ENCODE measurements at places on chromosomes 5 and 9.

DNA sequence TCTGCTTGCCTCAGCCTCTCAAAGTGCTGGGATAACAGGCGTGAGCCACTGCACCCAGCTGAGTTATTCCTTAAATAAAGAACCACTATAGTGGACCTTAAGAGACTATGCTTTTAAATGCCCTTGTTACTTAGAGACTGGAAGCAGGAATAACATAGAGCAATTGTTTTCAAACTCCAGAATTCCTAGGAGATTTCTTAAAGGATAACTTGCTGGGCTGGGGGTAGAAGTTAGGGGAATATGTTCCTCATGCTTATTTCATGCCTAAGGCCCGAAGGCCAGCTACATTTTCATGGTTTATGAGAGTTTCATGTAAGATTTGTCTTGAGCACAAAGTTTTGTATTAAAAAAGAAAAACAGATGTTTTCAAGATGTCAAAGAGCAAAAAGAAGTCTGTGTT, 48.2 kb downstream of the CSNK1A1 start:
- no peak for DNase-seq

GRCh38 chr9:3675946-3676345, 150.1 kb upstream of the RFX3 start:
- no peak for DNase-seq

- peak; percentile 70 for DNase-seq
These were observed 4.8 kb upstream of the DPM2 start for GRCh38 chr9:127942216-127943010.

DNA sequence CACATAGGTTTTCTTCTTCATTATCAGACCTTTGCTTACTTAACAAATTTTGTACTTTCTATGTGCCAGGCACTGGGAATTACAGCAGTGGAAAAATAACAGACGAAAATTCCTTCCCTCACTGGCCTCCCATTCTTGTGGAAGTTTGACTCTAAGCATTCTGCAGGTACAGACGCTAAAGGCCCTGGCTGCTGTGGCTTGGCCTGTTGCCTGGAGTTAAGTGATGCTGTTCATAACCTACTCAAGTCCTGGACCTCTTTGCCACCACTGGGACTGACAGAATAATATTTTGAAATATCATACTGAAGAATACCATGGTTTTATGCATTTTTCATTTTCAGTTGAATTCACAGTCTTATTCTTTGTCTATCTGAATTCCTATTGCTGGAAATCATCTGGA, 97.3 kb upstream of the SPATA31C2 start:
- DNase-seq, result no peak

DNA sequence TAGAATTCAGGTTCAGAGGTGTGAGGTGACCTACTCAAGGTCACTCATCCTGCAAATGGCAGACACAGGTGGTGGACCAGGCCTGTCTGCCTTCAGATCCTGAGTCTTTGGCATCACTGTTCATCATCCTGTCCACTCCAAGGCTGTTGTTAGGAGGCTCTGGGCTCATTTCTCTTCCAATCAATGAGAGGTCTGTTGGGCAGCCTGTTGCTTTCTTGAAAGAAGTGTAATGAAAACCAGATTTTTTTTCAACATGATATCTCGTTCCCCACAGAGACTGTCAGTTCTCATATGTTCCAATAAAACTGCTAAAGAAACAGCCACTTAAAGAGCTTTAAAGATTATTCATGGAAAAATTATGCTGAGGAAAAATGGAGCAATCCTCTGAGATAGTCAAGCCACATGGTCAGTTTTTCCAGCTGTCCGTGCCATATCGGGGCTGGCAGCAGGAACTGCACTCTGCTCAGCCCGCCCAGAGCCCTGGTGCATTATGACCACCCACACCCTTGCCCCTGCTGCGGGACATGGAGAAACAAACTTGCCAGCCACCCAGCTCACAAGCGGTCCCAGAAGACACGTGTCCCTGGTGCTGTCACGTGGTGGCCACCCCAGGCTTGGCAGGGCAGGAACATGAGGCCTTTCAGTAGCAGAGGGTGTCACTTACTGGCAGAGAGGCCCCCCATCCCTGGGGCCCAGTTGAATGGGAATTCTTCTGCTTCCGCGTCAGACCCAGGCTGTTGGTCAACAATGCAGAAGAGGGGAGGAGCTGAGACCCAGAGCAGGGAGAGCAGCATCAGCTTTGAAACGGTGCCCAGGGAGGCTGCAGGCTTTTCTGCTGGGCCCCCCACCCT, 63.7 kb upstream of the ANGPTL2 start:
- DNase-seq, result no peak

DNA sequence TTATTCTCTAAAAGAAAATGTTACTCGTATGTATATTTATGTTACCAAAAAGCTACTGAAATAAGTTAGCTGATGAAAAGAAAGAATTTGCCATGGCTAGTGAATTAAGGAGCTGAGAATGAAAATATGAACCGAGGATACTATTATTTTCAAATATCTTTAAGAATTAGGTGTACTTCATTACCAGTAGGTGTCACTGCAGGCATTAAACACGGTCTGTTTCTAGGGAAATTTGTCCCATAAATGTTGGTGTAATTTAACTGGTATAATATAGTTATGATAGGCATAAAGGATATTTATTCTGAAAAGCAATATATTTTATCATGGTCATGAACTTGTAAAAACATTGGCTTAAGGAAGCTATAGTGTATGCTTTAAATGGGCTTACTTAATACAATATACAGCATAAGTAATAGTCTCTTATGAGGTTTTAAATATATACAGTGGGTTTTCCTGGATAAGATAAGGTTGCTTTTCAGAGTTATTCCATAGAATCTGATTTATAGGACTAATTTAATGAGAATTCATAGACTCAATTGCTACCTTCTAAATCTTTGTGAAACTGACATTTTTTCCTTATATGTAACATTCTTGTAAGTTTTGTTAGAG, 72.4 kb upstream of the MPDZ start:
- DNase-seq, result peak; percentile 51

GRCh38 chr9:136903041-136903554, 16.8 kb downstream of the TRAF2 start:
- no peak for DNase-seq

DNA sequence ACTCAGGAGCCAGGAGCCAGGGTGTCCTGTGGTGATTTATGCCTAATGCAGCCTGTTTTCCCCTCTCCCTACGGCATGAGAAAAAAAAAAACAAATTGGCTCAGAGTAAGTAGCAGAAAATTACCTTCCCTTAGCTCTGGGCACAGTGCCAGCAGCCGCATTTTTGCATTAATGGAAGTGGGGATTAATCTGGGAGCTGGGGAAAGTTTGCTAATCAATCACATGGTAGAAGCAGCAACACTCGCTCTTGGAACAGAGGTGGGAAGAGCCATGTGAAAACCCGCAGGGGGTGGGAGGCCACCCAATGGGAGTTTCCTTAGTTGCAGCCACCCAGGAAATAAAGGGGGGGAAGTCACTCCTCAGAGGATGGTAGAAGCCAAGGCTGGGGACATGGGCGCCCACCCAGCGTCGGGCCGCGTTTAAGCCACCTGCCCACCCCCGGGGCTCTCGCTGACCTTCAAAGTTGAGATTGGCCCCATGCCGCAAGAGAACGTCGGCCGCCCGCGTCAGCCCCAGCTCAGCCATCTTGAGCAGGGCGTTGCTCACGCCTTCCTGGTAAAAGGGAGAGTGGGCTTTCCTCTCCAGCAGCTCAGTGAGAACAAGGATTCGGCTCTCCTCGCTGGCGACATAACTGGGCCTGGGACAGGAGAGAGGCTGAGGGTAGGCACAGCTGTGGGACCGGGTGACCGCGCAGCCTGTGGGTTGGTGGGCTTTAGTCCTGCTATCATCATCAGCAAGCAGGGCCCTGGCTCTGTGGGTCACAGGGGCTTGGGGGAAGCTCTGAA, 1.7 kb downstream of the ASB6 start:
- DNase-seq, result no peak

DNA sequence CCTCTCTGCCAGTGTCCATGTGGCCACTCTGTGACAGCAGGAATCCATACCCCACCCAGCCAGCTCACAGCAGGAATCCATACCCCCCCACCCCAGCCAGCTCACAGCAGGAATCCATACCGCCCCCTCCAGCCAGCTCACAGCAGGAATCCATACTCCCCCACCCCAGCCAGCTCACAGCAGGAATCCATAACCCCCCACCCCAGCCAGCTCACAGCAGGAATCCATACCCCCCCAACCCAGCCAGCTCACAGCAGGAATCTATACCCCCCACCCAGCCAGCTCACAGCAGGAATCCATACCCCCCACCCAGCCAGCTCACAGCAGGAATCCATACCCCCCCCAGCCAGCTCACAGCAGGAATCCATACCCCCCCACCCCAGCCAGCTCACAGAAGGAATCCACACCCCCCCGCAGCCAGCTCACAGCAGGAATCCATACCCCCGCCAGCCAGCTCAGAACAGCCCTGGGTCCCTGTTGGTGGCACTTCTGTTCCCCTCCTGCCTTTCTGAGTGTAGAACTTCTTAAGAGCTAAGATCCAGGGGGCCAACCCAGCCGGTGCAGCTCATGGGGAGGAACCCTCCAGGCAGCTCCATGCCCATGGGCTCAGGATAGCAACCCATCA, 8.4 kb upstream of the RXRA start:
- DNase-seq, result no peak

DNA sequence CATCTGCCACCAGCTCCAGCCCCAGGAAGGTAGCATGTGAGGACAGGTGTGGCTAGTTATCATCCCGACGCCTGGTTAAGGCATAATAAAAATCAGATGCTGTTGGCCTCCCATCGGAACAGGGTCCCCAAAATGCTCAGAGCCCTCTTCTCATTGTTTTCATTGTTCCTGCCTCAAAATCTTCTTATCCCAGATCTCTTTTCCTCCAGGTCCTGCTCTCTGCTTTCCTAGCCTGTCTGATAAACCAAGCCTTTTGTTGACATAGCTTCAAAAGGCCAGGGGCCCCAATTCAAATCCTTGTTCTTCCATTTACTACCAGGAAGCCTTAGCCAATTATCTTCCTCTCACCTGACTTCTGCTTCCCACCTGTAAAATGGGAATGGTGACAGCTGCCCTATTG, 130.1 kb upstream of the ADRA1B start:
- no peak for DNase-seq

- no peak for DNase-seq
These were observed 148.0 kb downstream of the INSYN2B start for GRCh38 chr5:169832304-169832703.

DNA sequence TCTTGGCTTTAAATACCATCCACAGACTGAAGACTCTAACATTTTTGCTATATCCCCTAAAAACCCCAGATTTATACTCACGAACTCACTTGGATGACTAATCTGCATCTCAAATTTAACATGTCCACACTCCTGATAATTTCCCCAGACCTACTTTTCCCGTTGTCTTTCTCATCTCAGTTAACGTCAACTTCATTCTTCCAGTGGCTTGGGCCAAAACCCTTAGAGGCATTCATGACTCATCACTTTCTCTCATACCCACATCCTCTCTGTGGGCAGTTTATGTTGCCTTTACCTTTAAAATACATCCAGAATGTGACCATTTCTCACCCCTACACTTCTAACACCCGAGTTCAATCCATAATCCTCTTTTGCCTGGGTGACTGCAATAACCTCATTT, 96.7 kb downstream of the EDIL3 start:
- peak; percentile 57 for DNase-seq

GRCh38 chr9:119282476-119283077, 86.7 kb downstream of the BRINP1 start:
- no peak for DNase-seq

GRCh38 chr5:3341446-3342240, 254.0 kb upstream of the IRX1 start:
- DNase-seq, result no peak

DNA sequence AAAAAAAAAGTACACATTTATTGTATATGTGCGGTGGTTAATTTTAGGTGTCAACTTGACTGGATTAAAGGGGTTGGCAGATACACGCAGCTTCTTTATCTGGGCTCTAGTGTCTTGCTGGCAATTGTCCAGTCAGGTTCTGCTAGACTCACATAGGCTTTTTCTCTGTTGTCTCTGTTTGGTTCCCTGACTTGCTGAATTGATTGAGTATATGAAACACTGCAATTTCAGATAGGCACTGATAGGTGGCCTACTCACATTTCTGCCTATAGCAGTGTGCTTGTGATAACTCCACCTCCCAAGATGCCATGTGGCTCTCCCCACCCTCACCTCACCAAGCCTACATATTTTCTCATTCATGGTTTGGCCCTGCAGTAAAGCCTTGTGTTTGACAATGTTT, 52.5 kb downstream of the AOPEP start:
- DNase-seq, result no peak

DNA sequence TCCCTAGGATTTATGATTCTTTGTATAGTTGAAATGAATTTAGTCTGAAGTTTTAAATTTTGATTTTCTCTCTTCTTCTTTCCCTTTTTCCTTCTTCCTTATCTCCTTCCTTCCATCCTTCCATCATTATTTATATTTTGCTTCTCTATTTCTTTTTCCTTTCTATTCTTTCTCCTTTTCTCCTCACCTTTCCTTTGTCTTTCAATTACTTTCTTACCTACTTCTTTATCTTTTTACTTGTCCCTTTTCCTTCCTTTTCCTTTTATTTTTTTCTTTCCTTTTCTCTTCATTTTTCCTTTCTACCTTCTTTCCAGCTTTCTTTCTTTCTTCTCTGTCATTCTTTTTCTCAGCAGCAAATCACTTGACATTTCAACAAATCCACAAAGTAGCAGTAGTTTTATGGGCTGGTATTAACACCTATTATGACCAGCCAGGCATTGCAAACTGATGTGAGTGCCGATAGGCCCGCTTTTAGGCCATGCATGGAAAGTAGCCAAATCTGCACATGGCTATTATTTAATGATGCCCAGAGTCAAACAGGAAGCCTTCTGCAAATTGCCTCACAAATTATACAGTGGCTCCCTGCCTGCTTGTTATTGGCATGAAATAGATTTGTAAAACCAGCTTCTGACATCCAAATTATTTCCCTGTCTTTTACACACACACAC, 37.1 kb upstream of the NR3C1 start:
- DNase-seq, result no peak

DNA sequence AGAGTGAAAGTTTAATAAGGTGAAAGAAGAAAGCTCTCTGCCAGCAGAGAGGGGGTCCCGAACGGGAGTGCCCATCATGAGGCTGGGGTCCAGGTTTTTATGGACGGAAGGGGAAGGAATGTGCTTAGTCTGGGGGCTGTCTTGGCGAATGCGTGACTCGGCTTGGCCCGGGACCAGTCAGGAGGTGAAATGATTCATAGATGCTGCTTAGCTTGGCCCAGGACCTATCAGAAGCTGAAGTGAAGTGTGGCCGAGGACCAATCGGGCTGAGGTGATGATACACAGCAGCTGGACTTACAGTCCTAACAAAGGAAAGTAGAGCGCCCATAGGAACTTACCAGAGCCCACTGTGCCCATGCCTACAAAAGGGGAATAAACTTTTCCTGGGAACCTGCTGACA, 3.9 kb upstream of the FKTN start:
- no peak for DNase-seq

DNA sequence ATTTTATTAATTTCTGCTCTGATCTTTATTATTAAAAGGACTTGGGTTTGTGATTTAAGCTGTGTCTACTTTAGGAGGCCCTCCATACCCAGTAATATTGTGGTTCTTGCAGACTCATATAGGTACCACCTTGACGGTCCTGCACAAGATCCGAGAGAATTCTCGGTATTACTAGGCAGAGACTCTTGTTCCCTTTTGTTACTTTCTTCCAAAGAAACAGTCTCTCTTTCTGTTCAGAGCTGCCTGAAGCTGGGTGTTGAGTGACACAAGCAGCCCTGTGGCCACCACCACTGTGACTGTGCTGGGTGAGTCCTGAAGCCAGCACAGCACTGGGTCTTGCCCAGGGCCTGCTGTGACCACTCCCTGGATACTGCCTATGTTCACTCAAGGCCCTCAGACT, 666.6 kb downstream of the SEMA5A start:
- DNase-seq, result no peak

- no peak for DNase-seq
These were observed 649 bp downstream of the CCDC187 start for GRCh38 chr9:136303066-136303824.

GRCh38 chr9:81833563-81834345, 94.5 kb upstream of the SPATA31D4 start:
- DNase-seq, result no peak
